SHP77 treated with DMSO at 0.1 percent for 48 hours (cell line): ENCODE measurements at places on chromosomes 12 and 14.

- no peak for DNase-seq
Observed at GRCh38 chr14:54564868-54565784, 1.8 kb upstream of the SAMD4A start.

GRCh38 chr12:96907671-96908422 lies 790 bp downstream of the NEDD1 start:
- DNase-seq: no peak

DNA sequence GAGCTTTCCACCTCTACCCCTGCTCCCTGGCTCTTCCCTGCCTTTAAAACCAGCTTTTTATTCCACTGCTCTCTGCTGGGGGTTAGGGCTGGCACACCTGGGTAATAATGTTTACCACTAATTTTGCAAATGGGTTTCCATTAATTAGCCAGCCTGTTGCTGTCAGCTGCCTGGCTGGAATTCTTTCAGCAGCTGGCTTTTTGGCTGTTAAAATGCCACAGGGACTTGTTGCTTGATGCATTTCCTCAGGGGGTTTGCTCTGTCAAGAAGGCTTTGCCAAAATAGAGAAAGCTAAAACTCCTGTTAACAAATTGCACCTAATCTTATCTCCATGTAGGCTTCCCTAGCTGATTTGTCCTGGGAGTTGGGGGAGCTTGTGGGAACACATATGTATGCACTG lies 51.8 kb upstream of the PSMC1 start:
- DNase-seq: no peak

GRCh38 chr12:7219599-7220243 lies 30.2 kb downstream of the PEX5 start:
- DNase-seq: no peak

DNA sequence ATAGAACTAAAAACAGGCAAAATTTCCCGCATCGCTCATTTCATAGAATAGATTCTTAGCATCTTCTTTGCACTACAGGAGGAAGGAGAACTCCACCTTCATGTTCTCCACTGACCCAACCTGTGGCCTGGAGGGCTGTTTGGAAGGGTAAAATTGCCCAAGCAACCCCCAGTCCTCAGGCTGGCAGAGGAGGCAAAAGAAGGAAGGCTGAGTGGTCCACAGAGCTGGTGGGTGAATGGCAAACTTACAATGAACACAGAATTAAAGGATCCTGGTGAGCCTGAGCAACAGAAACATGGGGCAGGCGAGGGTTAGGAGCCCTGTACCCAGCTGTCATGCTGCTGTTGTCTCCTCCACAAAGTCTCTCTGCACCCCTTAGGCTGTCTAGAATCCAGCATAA lies 25.1 kb downstream of the SENP1 start:
- DNase-seq: no peak

GRCh38 chr12:126488806-126489205 lies 1423.6 kb downstream of the AACS start:
- DNase-seq: no peak

GRCh38 chr12:110536834-110537604 lies 34.9 kb downstream of the RAD9B start:
- no peak for DNase-seq

GRCh38 chr12:122963941-122964265 lies 2.4 kb downstream of the ABCB9 start:
- peak; percentile 63 for DNase-seq

- no peak for DNase-seq
Observed at GRCh38 chr14:77128414-77128891, 13.1 kb downstream of the ZDHHC22 start.

DNA sequence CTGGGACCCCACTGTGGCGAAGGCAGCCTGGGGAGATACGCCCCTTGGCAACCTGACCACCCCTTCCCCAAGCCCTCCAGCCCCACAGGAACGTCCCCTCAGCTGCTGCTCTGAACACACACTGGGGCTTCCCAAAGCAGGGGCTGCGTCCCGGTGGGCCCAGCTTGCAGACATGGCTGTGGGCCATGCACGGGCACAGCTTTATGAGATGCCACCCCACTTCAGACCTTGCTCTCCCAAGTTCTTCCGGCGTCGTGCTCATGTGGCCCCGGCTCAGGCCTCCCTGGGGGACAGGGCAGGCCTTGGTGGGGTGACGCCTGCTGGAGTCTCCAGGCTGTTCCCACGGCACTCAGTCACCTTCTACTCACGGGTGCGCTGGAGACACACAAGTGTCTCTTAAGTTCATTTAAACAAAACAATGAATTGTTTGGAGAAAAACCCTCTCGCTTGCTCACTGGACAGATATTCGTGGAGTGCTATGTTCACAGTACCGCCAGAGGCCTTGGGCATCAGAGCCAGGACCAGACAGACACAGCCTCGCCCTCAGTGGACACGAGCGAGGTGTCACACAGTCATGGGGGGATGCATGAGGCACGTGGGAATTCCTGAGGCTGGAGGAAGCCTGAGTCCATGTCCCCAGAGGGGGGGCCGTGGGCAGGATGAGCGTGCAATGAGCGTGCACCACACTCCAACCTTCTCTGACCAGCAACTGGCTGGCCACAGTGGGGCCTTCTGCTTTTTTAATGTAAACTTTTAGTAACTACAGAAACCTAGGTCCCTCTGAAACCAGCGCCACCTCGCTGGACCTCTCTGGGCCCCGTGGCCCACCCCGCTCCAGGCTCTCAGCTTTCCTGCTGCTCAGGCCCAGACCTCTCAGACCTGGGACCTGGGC lies 4.3 kb downstream of the GALNT9 start:
- DNase-seq: no peak

DNA sequence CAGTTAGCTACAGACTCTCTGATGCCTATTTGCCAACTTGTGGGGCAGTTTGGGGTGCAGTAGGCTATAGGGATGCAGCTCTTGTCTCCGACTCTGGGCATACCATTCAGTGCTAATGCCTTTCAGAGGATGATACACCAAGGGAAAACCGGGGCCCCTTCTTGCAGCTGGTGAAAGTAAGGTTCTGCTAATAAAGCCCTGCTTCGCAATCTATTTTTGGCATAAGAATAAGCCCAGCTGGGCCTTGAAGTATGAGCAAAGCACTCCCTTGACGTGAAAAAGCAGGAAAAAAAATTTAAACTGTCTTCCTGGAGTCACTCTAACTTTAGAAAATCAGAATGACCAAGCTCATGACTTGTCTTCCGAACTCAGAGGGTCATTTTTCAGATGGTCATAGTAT lies 124.1 kb upstream of the RBM19 start:
- no peak for DNase-seq

DNA sequence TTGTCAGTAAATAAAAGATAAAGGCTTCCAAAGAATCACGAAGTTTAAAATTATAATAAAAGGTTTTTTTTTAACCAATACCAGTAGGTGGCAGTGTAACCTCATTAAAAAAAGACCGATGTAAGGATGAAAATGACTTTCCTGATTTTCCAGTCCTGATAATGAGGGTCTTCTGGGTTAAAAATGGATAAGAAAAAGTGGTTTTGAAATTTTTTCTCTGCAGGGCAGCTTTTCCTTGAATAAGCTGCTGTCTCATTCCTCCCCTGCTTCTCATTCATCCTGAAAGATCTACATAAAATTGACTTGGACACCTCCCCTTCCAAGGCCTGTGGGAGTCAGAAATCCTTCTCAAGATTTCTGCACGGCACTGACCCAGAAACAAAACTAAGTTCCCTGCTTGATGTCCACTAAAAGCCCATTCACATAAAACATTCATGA lies 58.9 kb upstream of the FBXO33 start:
- DNase-seq: peak; percentile 57

DNA sequence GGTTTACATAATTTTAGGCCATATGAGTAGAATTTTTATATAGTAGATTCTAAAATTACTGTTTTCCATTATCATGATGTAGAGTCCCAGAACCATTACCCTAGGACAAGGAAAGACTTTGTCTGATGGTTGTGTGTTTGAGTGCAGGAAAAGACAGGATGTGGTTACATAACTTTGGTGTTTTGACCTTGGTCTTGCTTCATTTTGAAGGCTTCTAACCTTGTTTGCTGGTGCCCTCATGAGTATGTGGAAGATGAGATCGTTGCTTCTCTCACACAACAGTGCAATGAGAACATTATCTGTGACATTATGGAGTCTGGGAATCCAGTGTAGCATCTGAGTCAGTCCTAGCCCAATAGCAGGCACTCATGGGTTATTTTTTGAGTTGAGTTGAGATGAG lies 106.2 kb downstream of the IGF1 start:
- DNase-seq: no peak

DNA sequence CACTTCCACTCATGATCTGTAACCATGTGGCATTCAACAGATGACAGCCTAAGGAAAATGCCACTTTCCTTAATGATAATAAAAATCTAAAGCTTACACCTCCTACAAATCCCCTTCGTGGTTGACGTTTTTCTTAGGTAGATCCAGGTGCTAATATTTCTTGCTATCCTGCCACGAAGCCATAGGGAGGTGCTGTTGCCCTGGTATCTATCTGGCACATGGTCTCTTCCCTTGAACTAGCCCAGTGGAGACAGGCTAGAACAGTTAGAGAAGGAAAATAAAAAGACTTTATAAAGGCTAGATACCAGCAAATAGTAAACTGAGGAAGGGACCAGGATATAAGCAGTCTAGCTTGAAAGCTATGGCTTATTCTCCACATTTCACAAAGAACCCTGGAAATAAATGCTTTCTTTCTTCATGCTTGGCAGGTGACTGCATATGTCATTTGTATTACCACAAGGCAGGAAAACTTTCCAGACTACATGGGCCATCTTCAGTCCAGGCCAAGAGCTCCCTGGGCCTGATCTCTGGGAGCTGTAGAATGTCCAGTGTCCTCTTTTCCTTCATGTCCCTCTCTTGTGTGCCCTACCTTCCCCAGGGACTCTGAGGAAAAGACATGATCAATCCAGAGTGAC lies 15.3 kb downstream of the SPIC start:
- DNase-seq: peak; percentile 2

- no peak for DNase-seq
Observed at GRCh38 chr14:91315844-91316267, 71.4 kb upstream of the GPR68 start.

DNA sequence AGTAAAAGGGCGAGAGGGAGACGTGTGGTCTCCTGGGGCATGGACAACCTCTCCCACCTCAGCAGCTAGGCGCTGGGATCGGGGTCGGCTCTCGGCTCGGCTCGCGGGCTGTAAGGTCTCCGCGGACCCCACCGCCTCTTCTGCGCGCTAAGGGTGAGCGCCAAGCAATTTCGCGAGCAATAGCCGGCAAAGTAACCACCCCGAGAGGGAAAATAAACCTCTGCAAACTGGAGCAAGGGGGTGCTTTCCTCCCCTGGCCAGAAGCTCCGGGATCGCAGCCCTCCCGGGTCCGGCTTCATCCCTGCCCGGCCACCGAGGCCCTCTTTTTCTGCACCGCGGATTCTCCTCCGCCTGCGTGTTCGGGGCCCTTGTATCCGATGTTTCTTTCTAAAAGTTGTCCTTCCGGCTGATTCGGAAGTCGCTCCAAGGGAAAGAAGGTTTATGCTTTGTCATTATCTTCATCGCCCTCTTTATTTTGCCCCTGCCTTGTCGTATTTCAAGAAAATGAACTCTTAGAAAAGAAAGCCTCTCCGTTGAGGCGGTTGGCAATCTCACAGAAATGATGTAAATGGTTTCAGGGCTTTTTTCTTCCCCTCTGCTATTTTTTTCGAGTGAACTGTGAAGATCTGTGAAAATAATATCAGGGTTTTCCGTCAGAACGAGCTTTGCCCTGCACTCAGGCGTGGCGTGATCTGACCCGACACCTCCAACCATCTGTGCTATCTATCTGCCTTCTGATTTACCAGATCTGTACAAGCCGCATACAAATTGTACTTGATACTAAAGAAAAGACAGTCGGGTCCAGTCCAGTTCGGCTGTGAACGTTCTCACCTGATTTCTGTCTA lies 1.7 kb upstream of the SIX6 start:
- DNase-seq: no peak

DNA sequence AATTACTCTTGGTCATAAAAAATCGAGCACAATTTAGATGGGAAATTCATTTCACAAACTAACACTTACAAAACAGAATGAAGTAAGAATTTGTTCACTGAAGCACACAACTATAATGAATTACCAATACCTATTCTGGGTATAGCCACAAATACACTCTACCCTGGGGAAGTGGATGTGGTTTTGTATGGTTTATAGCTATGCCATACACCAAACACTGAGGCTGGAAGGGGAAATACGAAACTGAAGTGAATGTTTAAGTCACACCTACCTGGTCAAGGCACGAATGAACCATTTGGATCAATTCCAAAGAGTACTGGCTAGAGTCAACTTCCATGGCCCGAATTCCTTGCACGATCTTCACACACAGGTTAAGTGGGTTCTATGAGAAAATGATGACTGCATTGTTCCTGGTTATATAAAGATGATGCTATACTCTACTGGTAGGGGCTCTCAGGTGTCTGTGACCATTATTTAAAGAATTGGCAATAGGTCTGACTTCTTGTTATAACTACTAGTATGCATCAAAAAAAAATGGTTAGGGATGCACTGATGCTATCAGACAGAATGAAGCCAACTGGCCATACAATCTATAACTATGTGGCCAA lies 12.8 kb downstream of the NEK9 start:
- no peak for DNase-seq

GRCh38 chr12:130246560-130246959 lies 84.3 kb downstream of the FZD10 start:
- DNase-seq: no peak

- DNase-seq: no peak
Observed at GRCh38 chr14:28571636-28572035, 195.0 kb upstream of the FOXG1 start.

DNA sequence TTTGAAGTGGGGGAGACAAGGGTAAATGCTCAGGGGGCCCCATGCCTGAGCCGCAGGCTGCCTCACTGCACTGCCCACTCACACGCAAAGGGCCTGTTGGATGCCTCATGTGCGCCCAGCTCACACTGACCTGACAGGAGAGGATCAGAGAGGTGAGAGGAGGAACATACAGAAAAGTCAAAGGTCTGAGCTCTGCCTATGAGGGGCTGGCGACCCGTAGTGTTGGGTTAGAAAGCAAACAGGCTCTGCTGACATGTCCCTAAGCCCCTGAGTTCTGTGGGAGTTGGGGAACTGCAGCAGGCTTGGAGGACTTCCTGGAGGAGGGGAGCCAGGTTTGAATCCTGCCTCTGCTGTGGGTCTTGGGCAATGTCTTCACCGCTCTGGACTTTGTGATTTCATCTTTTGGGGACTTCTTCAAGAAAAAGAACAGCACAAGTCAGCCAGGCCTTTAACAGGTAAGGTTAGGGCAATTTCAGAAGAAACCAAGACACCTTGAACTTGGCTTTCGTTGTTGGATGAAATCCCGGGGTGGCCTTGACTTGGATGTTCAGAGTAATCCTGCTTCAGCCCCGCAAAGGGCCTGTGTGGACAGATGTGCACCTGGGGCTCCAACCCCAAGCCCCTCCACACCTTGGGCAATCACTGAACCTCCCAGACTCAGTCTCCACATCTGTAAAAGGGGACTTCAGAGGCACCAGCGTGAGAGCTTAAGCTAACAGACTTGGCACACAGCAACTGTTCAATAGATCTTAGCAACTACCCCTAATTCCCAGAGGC lies 116.8 kb downstream of the SCARB1 start:
- no peak for DNase-seq

- no peak for DNase-seq
Observed at GRCh38 chr14:28830115-28830534, 63.5 kb downstream of the FOXG1 start.

DNA sequence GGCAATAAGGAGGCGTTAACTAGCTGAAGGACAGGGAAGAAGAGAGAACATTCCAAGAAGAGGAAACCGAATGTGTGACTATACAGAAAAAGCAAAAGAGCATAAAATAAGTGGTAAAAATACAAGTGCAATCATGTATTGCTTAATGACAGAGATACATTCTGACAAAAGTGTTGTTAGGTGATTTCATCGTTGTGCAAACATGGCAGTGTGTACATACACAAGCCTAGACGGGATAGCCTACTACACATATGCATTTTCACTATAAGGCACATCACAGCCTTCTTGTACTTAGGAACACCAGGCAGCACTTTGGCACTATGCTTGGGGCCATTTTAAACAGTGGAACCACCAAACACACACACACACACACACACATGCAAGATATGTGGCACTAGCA lies 299.3 kb downstream of the BCAT1 start:
- no peak for DNase-seq
